ENCODE measurements at places on chromosomes 7 and 10.

DNA sequence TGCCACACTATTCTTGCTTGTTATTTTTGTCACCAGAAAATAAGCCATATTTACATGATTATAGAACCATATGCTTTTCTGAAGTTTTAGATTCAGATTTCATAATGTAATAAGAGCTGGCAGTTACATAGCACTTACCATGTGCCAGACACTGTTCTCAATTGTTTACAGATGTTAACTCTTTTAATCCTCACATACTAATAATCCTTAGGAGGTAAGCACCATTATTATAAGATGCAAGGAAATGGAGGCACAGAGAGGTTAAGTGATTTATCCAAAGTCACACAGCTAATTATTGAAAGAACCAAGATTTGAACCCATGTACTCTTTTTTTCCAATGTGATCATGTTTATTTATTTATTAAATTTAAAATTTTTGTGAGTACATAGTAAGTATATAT lies 57.2 kb downstream of the CREB5 start:
- DNase-seq: no peak

DNA sequence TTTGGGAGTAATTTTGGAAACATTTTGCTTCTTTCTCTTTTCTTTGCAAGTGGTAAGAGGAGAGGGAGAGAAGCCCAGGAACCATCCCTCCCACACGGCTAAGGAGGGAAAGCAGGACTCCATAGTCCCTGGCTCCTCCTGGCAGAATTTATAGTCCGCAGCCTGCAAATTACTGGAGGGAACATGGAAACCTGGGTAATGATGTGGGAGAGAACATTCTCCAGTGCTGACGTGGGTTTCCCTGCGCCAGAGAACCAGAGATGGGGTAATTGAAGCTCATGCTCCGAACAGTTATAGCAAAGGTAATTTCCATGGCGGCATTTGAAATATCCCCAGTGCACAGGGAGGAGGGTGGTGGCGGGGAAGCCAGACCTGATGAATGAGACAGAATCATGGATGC lies 320.4 kb downstream of the RPS24 start:
- no peak for DNase-seq

- no peak for DNase-seq
Measured at GRCh38 chr7:129636641-129637040, 25.1 kb downstream of the NRF1 start.

DNA sequence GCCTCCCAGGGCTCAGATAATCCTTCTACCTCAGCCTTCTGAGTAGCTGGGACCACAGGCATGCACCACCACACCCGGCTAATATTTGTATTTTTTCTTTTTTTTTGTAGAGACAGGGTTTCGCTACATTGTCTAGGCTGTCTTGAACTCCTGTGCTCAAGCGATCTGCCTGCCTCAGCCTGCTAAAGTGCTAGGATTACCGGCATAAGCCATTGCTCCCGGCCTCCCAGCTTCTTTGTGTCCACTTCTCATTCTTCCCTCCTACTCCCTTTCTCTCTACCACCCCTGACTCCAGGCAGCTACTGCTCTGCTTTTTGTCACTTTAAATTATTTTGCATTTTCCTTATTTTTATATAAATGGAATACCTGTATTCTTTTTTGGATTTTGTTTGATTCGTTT lies 83.4 kb downstream of the PALS2 start:
- DNase-seq: no peak

DNA sequence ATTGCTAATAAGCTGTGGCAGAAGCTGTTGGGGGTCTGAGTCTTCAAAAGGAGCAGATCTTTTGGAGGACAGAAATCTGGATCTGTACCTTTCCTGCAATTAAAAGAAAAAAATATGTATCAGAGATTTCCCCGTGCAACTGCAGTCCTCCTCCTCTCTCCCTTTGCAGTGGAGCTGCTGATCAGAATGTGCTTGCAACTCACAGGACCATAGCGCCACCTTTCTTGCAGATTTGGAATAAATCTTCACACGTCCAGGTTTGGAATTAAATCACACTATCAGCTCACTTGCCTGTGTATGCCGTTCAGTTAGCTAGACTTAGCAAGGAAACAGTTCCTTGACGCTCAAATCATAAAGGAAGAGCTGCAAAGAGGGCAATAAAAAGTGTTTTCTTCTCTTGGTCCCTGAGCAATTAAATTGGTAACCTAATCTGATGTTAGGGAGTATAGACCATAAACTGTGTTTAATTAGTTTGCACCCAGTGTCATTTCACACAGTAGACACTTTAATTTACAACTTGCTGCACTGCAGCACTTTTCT lies 77.4 kb downstream of the PON1 start:
- DNase-seq: peak; percentile 60

- no peak for DNase-seq
Measured at GRCh38 chr10:65620404-65621048, 1305.3 kb upstream of the LRRTM3 start.

GRCh38 chr10:23692736-23693135 lies 253.9 kb downstream of the OTUD1 start:
- DNase-seq: no peak

DNA sequence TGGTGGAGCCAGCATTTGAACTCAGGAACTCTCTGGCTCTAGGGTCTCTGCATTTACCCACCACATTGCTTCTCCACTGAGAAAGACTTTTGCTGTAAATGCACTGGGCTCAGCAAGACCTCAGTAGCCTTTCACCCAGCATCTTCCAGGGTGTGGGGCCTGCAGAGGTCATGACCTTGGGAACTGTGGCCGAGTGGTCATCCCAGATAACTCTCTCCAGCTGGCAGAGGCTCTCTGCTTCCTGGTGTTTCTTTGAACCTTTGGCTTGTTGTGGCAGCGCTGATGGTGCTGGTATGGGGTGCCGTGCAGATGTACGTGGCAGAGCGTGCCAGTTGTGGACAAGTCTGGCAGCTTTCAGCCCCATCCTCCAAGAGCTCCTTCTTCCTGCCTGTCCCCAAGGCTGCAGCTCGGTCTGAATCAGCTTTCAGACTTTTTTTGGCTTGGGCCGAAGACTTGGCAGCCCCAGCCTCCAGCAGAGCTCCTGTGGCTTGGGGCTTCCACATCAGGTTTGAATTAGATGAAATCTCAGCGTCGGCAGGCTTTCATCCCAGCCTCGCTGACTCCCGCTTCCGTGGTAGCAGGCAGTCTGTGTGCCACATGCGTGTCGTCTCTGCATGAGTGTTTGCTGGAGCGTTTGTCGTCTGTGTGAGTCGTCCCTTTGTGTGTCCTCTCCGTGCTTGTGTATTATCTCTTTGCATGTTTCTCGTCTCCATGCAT lies 21.5 kb downstream of the ADAMTS14 start:
- DNase-seq: no peak

DNA sequence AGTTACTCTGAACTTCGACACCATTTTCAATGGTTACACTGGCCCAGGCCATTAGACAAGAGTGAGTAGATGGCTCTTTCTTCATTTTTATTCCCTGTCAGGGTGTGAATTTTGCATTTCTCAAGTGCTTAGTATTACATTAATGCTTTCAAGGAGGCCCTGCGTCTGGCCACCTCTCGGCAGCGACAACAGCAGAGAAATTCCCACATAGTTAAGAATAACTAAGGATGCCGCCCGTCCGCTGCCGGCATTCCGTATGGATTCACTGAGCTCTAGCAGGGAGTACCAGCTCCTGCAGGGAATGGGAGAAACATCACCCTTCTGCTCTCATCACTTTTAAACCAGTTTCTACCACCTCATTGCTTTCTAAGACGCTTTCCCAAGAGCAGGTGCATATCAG lies 153.6 kb downstream of the TCERG1L start:
- DNase-seq: no peak

DNA sequence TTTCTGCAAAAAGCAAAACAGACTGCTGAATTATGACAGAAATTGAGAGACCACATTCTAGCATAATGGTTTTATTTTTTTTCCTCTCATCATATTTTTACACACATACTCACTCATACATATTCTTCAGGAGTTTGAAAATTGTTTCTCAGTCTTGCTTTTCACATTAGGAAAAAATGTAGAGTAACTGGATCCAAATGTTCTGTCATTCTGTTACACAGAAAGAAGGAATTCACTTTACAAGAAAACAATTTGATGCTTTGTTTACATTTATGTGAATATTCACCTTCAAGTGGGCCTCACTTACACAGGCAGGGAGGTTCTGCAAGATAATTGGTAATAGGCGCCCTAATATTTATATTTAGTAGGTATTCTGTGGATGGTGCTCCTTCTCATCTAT lies 82.0 kb downstream of the ARL4A start:
- DNase-seq: no peak

DNA sequence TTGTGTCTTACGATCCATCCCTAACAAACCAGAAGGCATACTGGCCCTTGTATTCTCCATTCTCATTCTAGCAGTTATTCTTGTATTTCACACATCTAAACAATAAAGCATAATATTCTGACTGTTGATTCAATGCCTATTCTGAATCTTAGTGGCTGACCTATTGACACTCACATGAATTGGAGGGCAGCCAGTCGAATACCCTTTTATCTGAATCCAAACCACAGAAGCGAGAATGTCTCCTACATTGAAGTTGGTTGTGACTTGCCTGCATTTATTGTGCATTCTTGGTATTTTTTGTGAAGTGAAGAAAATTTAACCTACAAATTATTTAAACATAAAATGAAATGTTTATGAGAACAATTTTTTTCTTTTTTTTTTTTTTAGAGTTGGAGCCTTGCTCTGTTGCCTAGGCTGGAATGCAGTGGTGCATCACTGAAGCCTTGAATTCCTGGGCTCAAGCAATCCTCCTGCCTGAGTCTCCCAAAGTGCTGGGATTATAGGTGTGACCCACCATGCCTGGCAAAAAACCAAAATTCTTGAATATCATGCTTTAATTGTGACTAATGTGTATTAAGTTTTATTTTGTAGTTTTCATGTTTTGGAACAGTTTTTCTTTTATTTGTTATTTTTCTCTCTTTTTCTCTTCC lies 22.7 kb downstream of the EXOC4 start:
- no peak for DNase-seq

DNA sequence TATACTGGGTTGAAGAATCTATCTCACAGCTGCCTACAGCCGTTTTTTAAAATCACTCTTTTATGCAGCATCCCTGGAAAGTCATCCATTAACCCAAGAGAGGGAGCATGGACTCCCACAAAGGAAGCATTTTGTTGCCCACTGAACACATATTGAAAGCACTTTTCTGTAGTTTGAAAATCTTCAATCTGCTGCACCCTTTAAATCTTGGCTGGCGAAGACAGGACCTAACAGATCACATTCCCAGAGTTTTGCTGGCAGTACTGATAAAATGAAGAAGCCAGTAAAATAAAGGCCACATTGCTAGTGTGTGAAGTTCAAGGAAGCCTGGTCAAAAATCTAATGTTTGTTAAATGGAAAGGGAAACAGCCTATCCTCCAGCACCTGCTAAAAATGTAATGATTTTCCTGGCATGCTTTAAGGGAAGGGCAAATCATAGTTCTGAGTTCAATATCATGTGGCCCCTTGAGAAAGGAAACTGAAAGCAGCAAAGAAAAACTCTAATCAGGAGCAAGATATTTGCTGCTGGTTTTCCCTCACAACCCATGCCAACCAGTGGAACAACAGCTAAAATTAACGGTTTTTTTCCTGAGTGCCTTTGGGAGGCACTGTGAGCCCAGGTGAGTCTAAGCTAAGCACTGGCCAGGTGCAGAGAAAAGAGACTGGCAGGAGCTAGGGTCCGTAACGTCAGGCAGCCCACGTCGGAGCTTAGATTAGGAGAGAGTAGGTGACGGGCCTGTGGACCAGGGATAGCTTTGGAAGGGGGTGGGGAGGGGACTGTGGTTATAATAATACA lies 97.9 kb upstream of the PALS2 start:
- no peak for DNase-seq

- no peak for DNase-seq
Measured at GRCh38 chr7:16007911-16008310, 321.4 kb upstream of the MEOX2 start.

DNA sequence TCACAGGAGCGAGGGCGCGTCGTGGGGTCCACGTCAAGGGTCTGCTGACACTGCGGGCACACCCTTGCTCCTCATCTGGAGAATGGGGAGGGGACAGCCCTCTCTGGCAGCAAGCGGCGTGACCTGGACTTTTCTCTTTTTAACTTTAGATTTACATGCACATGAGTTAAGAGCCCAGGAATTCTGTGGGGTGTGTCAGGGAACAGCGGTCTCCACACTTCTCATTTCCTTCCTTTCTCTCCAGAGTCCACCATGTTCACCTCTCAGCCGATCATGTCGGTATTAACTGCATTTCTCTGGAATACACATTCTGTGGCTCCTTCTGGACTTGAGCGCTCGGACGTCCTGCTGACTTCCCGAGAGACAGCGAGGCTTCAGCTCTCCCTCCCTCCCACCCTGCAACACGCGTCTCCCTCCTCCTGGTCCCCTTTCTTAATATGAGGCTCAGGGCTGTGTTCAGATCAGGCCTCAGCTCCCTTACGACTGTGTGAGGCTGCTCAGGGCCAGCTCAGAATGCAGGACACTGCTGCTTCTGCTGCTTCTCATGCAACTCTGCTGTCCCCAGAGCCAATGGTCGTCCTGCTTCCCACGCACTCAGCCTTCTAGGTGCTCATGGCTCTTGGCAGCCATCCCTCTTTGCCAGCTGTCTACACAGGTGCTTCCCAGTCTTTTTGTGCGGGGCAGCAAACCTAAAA lies 261.3 kb downstream of the ELFN1 start:
- DNase-seq: no peak

DNA sequence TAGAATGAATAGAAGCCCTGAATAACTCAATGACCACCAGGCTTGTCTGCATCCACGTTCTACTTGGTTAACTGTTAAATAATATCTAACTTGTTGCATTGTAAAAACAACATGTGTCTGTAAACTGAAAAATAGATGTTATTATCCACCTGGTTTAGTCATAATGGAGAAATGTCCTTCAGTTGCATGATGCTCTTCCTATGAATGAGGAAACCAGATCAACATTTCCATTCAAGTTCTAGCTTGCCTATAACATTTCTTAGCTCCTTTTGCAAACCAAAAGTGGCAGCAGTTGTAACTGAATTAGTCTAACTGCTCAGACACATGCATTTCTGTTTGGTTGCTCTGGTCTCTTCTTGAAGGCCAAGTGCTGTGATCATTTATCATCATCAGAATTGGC lies 62.9 kb upstream of the BET1 start:
- no peak for DNase-seq

DNA sequence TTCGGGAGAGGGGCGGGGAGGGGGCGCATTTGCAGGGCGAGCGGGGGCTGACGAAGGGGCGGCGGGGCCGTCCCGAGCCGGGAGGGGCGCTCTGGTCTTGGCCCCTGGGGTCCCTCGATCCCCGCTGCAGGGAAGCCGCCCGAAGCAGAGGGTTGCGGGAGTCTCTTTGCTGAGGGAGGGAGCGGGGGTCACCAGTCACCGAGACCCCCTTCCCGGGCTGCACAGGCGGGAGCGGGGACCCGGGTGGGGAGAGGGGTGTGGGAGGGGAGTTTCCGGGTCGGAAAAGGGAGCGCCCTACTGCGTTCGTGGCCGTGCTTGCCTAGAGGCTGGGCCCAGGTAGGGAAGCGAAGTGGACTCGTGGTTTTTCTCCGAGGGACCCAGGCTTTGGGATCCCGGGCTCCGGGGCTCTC lies 422 bp downstream of the AP1S1 start:
- no peak for DNase-seq
